ENCODE measurements at places on chromosomes 1 and 21. TPM values are rescaled to one million over a fixed set of nuclear protein-coding genes. Genes with fewer than 3 reads are reported as not detected.

Gene TBX15
- total RNA-seq: not detected

Gene SLC6A17
- total RNA-seq: 0.05 TPM

Gene HAPLN2
- not detected for total RNA-seq

Gene ADPRS
- 33.6 TPM for total RNA-seq

- DNase-seq: no peak
These were observed 126.7 kb downstream of the TRABD2B start for GRCh38 chr1:47870480-47870879.

GRCh38 chr1:172144445-172145061 lies 275.9 kb upstream of the C1orf105 start:
- DNase-seq: no peak

DNA sequence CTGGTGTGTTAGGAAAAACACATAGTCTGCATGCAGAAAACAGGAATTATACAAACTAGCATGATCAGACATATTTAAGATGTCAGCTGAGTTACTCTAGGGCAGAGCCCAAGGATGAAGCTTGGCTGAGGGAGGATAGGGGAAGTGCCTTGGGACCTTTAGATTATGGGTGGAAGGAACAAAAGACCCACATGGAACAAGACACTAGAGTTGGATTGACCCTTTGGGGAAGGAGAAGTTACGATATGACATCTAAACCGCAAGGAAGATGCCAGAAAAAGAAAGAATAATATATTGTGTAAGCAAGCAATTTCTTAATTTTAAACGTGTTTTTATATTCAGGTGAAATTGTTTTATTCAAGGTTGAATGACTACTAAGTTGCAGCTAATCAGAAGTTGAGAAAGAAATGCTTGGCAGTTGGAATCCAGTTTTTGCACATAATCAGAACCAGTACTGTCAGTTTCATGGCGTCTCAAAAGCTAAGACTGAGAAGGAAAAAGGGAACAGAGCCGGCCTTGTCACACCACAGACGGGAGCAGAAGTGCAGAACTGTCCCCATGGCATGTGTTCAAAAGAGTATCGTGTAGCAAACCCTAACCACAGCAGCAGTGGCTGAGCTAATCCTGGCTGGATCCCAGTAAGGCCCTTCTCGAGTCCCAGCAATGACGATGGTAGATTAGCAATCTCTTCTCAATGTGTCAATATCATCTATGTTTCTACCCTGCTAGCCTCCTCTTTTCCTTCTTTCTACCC lies 31.2 kb upstream of the IFNAR2 start:
- DNase-seq: no peak

DNA sequence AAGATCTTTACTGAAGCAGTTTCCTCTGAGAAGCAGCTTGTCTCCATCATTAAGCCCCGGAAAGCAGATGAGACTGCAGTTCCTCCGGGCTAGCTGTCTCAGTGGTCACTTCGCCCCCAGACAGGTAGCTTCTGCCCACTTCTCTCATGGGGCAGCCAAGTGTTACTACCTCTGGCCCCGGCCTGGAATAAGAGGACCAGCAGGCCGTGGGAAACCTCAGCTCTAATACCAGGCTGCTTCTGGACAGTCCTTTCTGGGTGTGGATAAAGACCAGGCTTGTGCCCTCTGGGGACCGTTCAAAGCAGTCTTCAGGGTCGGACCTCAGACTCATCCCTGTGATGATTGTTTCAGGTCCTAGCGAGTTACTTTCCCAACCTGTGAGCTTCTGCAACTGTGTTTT lies 54.8 kb downstream of the RUNX3 start:
- no peak for DNase-seq

DNA sequence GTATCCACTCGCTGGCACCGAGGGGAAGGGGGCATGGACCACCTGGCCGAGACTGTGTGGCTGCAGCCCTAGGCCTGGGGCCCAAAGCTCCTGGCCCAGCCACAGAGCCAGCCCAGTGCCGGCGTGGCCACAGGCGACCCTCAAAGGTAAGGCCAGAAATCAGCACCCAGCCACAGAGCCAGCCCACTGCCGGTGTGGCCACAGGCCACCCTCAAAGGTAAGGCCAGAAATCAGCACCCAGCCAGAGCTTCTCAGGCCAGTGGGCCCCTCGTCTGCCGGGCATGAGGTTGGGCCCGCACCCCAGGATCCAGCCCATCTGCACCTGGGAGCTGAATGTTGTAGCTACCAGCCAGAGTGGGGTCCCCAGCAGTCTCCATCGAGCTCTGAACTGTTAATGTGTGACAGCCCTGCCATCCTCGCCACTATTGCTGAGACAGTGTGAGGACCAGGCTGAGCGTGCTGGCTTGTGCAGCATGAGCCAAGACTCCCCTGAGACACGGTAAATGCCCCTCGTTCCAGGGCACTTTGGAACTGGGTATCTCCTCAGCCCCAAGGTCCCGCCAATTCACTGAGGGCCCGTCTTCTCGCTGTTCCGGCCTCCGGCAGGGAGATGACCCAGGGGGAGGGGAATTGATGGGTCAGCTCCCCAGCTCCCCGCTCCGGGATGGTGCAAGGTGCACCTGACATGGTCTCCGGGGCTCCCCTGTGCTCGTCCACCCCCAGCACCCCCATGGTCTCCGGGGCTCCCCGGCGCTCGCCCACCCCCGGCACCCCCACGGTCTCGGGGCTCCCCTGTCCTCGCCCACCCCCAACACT lies 4.7 kb upstream of the FTCD start:
- DNase-seq: no peak

- DNase-seq: no peak
These were observed 39.0 kb downstream of the TTLL7 start for GRCh38 chr1:83959824-83960498.

GRCh38 chr21:37565530-37566223 lies 199.1 kb downstream of the DYRK1A start:
- no peak for DNase-seq

All from activated T-helper 1 cell treated with anti-CD3 and anti-CD28 coated beads, Interleukin-12 subunit alpha, Interleukin-12 subunit beta, Interleukin-2, Interleukin-4 antibody, amounts not matched to agents 30 ng/mL and 10 ng/mL and 1 ng/mL, durations not matched to agents 14 hours and 24 hours and 36 hours (primary cell).